ENCODE measurements at places on chromosomes 1 and 21.
A peak's percentile ranks its signal among the peaks of the same experiment; 100 is the strongest.

GRCh38 chr1:53207726-53208125, 11.1 kb downstream of the CPT2 start:
- no peak for DNase-seq

- no peak for DNase-seq
These were observed 32.5 kb upstream of the SLC44A5 start for GRCh38 chr1:75643460-75643859.

DNA sequence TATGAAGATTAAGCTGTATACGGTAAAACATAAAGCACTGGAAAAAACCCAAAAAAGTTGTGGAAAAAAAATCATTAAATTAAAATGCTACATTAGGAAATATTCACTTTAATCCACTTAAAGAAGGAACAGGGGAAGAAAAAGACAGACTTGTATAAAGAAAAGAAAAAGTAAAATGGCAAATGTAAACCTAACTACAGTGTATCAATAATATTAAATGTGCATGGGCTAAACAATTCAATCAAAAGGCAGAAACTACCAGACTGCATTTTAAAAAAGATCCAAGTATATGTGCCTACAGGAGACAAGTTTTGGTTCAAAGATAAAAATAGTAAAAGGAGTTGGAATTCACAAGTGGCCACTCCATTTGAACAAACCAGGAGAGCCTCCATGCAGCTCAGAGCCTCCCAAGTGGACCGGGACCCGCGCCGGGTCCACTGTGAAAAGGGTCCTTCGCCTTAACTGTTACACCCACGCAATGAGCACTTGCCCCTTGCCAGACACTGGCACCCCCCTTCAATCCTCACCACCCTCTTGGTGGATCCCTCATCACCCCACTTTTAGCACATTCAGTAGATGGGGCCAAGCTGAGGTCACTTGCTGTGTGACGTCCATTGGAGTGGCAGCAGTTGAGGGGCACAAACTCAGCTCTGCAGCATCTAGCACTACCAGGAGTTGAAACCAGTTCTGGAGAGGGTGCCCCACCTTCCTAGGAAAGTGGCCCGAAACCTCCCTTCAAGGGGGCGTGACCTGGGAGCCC, 898 bp downstream of the C1orf174 start:
- DNase-seq: no peak

- no peak for DNase-seq
These were observed 23.2 kb downstream of the SGIP1 start for GRCh38 chr1:66557157-66557556.

- DNase-seq: no peak
These were observed at the start of gene BRINP2 for GRCh38 chr1:177170756-177171535. Gene BRINP2, plus strand, starts transcription at chr1:177170958. Its CDS starts 58,919 bp downstream, at chr1:177229877.

GRCh38 chr1:25909040-25909439, 2.8 kb upstream of the STMN1 start:
- no peak for DNase-seq

DNA sequence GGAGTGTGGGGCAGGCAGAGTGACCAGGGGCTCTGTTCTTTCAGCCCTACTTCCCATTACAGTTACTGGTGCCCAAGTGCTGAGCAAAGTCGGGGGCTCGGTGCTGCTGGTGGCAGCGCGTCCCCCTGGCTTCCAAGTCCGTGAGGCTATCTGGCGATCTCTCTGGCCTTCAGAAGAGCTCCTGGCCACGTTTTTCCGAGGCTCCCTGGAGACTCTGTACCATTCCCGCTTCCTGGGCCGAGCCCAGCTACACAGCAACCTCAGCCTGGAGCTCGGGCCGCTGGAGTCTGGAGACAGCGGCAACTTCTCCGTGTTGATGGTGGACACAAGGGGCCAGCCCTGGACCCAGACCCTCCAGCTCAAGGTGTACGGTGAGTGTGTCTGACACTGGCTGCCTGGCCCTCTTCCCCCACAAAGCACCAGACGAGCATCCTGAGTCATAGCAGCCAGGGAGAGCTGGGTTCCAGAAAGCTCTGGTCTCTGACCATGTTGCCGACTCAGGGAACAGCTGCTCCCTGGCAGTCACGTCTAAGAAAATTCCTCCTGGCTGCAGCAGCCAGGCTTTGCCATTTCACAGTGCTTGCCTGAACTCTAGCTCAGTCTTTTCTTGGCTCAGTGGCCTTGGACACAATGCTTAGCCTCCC, 3.3 kb downstream of the SLAMF8 start:
- DNase-seq: no peak

GRCh38 chr1:192550922-192551534, 24.5 kb upstream of the RGS1 start:
- no peak for DNase-seq

DNA sequence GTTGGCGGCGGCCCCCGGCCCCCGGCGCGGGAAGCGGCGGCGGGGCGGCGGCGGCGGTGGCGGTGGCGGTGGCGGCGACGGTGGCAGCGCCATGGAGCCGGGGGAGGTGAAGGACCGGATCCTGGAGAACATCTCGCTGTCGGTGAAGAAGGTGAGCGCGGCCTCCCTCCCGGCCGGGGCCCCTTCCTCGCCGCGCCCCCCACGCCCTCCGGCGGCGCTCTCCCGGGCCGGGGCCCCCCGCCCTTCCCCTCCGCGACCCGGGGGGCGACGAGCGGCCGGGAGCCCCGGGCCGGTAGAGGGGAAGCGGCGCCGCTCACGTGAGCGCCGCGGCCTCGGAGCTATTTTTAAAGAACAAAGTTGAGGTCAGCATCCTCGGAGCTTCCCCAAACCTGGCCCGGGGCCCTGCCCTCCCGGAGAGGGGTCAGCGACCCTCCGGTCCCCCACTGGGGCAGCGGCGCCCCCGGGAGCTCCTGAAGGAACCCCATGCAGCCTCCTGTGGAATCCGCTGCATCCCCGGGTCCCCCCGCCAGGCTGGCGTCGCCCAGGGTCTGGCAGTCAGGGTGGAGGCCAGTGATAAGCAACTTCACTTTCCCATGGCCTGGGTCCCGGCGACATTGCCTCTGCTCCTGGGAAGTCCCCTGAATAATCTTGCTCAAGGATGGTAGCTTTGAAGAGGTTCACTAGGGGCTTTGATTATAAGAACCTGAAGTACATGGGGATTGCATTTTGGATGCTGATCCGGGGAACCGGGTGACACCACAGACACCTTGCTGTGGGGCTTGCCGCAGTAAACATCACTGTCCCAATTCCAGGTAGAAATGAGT, 560 bp downstream of the PLEKHM2 start:
- peak; percentile 18 for DNase-seq

GRCh38 chr21:45047257-45047656, 27.1 kb upstream of the ADARB1 start:
- DNase-seq: no peak

GRCh38 chr1:218304281-218305039, 19.4 kb downstream of the RRP15 start:
- no peak for DNase-seq

- DNase-seq: no peak
These were observed 53.9 kb upstream of the ASPM start for GRCh38 chr1:197200272-197200899.

- DNase-seq: no peak
These were observed 49.8 kb upstream of the SCAF4 start for GRCh38 chr21:31781737-31782136.

DNA sequence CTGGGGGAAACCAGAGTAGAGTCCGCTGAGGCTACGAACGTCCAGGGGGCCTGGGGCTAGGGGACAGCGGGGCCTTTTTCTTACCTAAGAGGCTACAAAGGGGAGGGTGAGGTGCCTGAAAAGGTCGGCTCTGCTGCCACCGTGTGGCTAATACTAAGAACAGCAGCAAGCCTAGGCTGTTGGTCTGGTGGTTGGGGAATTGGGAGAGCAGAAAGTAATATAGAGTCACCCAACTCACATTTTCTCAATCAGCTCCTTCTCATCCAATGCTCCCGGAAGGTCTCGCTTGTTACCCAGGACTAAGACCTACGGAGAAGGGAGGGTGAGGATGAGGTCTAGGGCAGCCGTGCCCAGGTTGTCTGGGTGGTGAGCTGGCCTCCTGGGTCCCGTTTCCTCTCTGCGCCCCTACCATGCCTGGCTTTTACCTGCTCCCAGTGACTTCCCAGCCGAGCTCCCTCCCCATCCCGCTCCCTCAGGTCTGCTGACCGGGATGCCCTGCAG, 9.3 kb downstream of the ARL8A start:
- no peak for DNase-seq

- no peak for DNase-seq
These were observed 92.3 kb downstream of the SPATA46 start for GRCh38 chr1:162284206-162284955.

- no peak for DNase-seq
These were observed 9.5 kb downstream of the FAM131C start for GRCh38 chr1:16063921-16064320.

- no peak for DNase-seq
These were observed at the start of gene RGS4 for GRCh38 chr1:163069142-163069541. Gene RGS4, plus strand, starts transcription at chr1:163069361. Its CDS starts 124 bp downstream, at chr1:163069485.

GRCh38 chr1:30268923-30269666, 454.3 kb downstream of the MATN1 start:
- no peak for DNase-seq

DNA sequence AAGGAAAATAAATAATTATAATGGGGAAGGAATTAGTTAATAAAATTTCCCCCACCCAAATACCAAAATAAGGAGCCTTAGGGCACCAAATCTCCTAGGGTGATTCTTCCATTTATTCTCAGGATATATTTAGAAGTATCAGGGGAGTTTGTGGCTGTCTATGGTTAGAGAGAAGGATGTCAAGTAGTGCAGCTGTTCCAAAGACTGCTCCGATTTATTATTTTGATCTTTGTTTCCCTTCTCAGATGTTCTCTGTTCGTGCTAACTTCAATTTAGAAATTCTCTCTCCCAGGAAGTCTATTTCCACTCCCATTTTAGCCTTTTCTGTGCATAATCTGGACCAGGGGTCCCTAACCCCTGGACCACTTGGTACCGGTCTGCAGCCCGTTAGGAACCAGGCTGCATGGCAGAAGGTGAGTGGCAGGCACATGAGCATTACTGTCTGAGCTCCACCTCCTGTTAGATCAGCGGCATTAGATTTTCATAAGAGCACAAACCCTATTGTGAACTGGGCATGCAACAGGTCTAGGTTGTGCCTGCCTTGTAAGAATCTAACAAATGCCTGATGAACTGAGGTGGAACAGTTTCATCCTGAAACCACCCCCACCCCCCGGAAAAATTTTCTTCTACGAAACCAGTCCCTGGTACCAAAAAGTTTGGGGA, 9.3 kb upstream of the MAST2 start:
- DNase-seq: no peak

DNA sequence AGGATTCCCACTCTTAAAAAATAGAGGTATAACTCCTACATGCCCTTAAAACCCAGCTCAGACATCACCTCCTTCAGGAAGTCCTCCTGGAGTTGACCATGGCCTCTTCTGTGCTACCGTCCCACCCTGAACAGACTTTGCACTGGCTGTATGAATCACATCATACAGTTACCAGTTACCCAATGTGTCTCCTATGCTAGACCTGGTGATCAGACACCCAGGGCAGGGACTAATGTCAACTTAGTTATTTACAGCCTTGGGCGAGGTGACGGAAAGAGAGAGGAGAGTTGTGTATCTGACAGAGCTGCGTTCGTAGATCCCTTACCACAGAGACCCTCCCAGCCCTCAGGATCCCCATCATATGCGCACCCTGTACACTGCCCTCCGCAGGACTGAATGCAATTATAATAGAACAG, 72.7 kb downstream of the SLC66A1 start:
- no peak for DNase-seq

- DNase-seq: no peak
These were observed 128.7 kb downstream of the RGS7 start for GRCh38 chr1:241228339-241228738.

GRCh38 chr1:225532240-225532944, 104.6 kb upstream of the LBR start:
- DNase-seq: no peak

DNA sequence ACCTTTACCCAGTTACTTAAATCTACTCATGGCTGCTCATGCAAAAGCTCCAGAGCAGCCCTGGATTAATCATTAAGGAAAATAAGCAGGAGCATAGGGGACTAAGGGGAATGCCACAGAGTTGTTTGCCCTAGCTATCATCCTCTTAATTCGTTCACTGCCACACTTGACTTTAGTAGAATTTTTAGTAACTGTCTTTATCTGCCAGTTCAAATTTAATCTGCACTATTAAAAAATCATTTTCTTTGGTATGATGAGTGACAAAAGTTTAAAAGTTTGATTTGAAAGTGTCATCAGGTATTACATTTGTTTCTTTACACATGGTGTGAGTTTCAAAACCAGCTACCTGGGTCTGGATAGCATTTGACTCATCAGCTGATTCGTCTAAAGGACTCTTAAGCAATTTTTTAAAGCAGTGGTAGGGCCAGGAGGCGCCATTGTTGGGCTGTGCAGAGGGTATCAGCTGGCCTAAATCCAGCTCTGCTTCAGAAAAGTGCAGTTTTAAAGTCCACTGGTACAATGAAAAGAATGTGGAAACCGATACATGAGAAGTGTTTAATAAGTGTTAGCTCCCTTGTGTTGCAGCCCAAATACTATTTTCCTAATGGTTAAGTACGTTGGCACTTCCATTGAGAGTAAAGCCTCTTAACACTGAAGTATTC, 69.9 kb upstream of the DR1 start:
- no peak for DNase-seq

GRCh38 chr1:96482616-96483015, 239.0 kb upstream of the PTBP2 start:
- no peak for DNase-seq

GRCh38 chr1:14923727-14924452, 229.7 kb upstream of the TMEM51 start:
- no peak for DNase-seq

DNA sequence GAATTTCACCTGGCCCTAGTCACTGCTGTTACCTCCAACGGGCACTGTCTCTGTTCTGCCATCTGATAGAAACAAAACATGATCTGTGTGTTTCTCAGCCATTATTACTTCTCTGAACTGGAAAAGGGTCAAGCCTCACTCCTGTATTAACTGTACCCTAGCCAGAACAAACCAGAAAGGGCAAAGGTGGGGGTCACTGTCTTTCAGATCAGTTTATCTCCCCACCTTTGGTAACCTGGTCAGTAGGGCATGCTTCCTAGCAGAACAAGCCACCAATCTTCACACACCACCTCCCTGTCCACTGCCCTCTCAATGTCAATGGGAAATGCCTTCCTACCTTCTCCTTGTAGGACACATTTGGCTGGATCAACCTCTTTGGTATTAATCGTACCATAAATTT, 3.9 kb downstream of the TRIM45 start:
- DNase-seq: no peak

DNA sequence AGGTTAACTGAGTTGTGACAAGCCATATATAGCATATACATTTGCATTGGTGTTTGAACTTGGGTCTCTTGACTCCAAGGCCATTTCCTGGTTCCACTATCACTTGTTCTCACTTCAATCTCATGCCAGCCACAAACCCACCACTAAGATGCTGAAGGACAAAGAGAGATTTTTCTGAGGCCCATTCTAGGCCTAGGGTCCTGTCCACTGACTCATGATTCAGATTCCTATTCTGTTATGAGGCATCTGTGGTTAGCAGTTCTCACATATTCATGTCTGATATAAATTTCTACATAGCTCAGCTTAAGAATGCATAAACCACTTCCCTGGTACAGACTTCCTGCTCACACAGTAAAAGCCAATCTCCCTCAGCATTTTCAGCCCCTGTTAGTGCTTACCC, 326.1 kb upstream of the BEND5 start:
- DNase-seq: no peak
